Stimulated activated CD8-positive, alpha-beta memory T cell treated with anti-CD3 and anti-CD28 coated beads, Interleukin-4, amount 100 ng/mL, for 24 hours (primary cell): ENCODE measurements at places on chromosomes 1 and 21.

DNA sequence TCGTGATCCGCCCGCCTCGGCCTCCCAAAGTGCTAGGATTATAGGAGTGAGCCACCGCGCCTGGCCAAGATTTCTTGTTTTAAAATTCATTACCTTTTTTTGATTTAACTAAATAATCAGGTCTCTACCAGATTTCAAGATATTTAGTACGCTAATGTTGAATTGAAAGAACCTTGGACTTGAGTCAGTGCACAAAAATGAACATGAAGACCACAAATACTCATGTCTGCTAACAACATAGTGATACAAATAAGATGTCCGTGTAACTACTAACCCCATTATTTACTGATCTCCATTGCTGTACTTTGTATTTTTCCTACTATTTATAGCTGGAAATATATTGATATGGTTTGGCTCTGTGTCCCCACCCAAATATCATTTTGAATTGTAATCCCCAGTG, 16.4 kb downstream of the MPZL1 start:
- DNase-seq: no peak

DNA sequence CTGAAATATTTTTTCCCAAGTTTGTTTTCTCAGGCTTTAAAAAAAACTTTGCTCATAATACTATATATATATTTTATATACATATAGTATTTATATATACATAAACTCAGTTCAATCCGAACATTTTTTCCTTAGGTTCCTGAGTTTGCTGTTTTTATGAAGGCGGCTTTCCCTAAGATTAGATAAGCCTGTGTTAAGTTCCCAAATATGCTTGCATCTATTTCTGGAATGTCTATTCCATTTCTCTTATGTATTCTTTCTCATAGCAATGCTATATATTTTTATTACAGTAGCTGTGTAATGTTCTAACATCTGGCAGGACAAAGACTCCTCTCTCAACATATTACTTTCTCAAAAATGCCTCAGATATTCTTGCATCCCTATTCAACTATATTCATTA, 45.9 kb downstream of the ADSS2 start:
- no peak for DNase-seq

- DNase-seq: no peak
Observed at GRCh38 chr1:182754087-182754486, 35.5 kb upstream of the NPL start.

- no peak for DNase-seq
Observed at GRCh38 chr1:163357378-163357777, 35.6 kb downstream of the NUF2 start.

- DNase-seq: no peak
Observed at GRCh38 chr1:181387702-181388101, 95.6 kb upstream of the CACNA1E start.

- no peak for DNase-seq
Observed at GRCh38 chr1:119188926-119189325, 48.5 kb upstream of the WARS2 start.

- DNase-seq: no peak
Observed at GRCh38 chr1:98870959-98871903, 133.4 kb downstream of the PLPPR5 start.

GRCh38 chr1:85579622-85580021, 939 bp upstream of the CCN1 start:
- DNase-seq: no peak

GRCh38 chr1:3495776-3496745, 41.6 kb downstream of the ARHGEF16 start:
- DNase-seq: no peak

DNA sequence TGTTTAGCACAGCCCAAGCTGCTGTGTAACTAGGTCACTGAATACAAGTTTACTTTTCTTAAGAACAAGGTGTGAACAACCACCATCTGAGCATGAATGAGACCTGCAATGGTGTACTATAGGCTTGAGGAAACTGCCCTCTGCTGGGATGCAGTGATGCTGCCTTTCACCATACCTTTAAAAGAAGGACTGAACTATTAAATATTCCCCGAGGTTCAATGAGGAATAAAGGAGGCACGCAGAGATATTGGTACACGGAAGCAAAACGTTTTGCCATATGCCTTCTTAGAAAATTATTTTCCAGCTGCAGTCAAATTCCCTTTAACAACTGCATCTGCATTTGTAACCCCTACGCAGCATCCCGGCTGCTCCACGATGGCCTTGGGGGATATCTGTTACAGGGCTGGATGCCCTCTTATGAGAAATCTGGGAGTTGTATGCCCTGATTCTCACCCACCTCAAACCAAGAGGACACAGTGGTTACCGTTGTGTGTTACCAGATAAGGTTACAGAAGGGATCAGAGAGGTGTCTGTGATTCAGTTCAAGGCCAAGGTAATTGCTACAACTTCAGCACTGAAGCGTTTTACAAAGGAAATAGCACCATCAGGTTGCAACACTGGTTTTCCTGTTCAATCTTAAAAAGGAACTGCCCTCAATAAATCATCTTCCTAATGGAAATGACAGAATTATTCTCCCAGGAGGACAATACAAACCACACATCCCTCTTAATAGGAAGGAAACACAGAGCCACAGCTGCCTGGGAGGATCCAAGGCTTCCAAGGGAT, 470.5 kb downstream of the LTN1 start:
- DNase-seq: no peak

DNA sequence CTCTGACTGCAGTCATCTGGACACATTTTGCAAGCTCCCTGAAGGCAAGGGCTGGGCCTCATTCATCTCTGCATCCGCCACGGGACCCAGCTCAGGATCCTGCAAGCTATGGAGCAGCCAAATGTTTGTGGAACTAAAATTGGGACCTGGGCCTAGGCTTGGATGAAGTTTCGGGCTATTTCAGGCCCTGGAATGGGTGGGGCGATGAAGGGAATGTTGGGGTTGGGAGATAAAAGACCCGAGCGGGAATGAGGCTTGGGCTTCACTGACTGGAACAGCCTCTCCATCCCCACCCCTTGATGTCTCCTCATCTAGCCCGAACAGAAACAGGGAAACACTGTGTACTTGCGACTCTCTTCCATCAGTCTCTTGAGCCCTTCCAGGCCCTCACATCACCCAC, 7.3 kb upstream of the AHCYL1 start:
- no peak for DNase-seq

- no peak for DNase-seq
Observed at GRCh38 chr1:241846862-241847539, 1.0 kb upstream of the EXO1 start.

- DNase-seq: no peak
Observed at GRCh38 chr1:207754974-207755700, 3.3 kb downstream of the CD46 start.

DNA sequence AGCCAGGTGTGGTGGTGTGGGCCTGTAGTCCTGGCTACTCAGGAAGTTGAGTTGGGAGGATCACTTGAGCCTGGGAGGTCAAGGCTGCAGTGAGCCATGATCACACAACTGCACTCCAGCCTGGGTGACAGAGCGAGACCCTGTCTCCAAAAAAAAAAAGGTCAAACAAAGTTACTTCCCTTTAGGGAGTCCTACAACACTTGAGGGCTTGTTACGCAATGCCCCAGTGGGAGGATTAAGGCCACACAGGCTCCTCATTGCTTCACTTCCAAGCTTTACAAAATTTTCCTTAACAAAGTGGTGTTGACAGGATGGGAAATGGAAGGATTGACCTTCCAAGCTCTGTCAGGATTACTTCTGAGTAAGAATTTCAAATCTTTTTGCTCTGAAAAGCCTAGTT, 6.2 kb upstream of the EXTL1 start:
- no peak for DNase-seq

DNA sequence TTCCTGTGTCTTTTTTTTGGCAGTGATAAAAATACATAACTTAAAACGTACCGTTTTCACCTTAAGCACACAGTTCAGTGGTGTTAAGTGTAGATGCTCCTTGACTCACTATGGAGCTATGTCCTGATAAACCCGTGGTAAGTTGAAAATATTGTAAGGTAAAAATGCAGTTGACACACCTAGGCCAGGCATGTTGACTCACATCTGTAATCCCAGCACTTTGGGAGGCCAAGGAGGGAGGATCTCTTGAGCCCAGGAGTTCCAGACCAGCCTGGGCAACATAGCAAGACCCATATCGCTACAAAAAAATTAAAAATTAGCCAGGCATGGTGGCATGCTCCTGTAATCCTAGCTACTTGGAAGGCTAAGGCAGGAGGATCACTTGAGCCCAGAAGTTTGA, 73.6 kb upstream of the COG2 start:
- DNase-seq: no peak

GRCh38 chr21:41883582-41883981, 4.4 kb upstream of the PRDM15 start:
- DNase-seq: no peak

GRCh38 chr1:85326336-85326735, 49.9 kb upstream of the BCL10 start:
- no peak for DNase-seq

- DNase-seq: no peak
Observed at GRCh38 chr1:9904596-9904995, 5.5 kb downstream of the CTNNBIP1 start.
